ENCODE measurements at places on chromosomes 5 and 9. TPM values are rescaled to one million over a fixed set of nuclear protein-coding genes. Genes with fewer than 3 reads are reported as not detected.

DNA sequence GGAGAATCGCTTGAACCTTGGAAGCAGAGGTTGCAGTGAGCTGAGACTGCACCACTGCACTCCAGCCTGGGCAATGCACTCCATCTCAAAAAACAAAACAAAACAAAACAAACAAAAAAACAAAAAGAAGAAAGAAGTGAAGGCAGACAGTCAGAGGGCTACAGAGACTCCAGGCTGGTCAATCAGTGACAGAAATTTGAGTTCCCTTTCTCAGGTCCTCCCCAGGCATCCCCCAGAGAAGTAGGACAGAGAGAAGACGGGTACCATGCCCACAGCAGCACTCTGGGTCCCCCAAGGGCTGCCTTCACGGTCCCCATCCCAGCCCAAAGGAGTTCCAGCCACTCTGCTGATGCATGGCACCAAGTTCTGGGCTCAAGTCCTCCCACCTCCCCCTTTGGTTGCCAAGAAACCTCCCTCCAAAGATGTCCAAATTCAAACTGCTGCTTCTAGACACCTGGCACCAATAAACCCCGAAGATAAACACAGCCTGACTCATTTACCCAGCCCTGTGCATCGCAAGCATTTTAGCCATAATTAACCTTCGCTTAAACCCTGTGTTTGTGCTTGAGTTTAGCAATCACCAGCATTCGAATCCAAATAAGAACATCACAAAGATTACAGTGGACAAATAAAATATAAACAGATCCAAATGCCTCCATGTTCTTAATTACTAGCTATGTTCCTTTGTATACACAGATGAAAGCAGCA is 24.0 kb downstream of the SEMA4D start:
- peaks cover 75% of the 10 kb centered on the region for H3K36me3 ChIP-seq
- peak overlapping the region; percentile 72 for H3K27ac ChIP-seq
- peaks cover 80% of the 10 kb centered on the region for H3K4me1 ChIP-seq
- peak overlapping the region; percentile 18 for H3K4me3 ChIP-seq
- DNase-seq: peak; percentile 22

- H3K27me3 ChIP-seq: peaks cover 7% of the 10 kb centered on the region
- no peak overlapping the region for H3K4me3 ChIP-seq
- no peak overlapping the region for H3K27ac ChIP-seq
- H3K4me1 ChIP-seq: peaks cover 7% of the 10 kb centered on the region
Measured at GRCh38 chr5:133468596-133468995, 143.7 kb downstream of the FSTL4 start.

Gene LAMC3
- 0.19 TPM for total RNA-seq

GRCh38 chr5:13580058-13580457 is 364.4 kb downstream of the DNAH5 start:
- H3K4me1 ChIP-seq: no peaks in the 10 kb centered on the region
- no peaks in the 10 kb centered on the region for H3K27me3 ChIP-seq
- no peak overlapping the region for H3K27ac ChIP-seq
- no peak overlapping the region for H3K4me3 ChIP-seq
- H3K36me3 ChIP-seq: no peaks in the 10 kb centered on the region

DNA sequence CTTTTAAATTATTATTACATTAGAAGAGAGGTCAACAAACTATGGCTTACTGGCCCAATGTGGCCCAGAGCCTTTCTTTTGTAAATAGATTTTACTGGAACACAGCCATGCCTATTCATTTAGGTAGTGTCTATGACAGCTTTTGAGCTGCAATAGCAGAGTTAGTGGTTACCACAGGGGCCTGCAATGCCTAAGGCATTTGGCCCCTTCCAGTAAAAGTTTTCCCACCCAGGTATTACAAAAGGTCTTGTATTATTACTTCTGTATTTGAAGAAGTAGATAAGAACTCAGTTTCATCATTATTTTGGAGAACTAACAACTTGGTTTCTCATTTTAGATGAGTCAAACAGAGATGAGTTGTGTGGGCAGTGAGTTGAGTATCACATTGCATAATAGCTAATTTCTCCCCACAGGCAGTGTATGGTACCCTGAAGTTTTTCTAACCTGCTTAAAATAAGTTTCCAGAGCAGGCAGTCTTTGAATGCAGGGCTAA is 9.5 kb downstream of the MTRR start:
- H3K4me1 ChIP-seq: peaks cover 21% of the 10 kb centered on the region
- no peak overlapping the region for H3K27ac ChIP-seq
- no peaks in the 10 kb centered on the region for H3K27me3 ChIP-seq
- no peak overlapping the region for H3K4me3 ChIP-seq

GRCh38 chr5:135106610-135107471 is 72.8 kb upstream of the PITX1 start:
- no peak overlapping the region for H3K4me3 ChIP-seq
- no peaks in the 10 kb centered on the region for H3K36me3 ChIP-seq
- peaks cover 2% of the 10 kb centered on the region for H3K27me3 ChIP-seq
- H3K4me1 ChIP-seq: no peaks in the 10 kb centered on the region

GRCh38 chr5:137313526-137314175 is 185.5 kb downstream of the SPOCK1 start:
- H3K36me3 ChIP-seq: no peaks in the 10 kb centered on the region
- peaks cover 9% of the 10 kb centered on the region for H3K27me3 ChIP-seq
- H3K27ac ChIP-seq: no peak overlapping the region
- no peaks in the 10 kb centered on the region for H3K4me1 ChIP-seq

Data from activated naive CD8-positive, alpha-beta T cell treated with anti-CD3 and anti-CD28 coated beads, Interleukin-2, amount 10 ng/mL, durations not matched to agents 7 days and 5 days (primary cell).